Stimulated activated CD8-positive, alpha-beta memory T cell treated with anti-CD3 and anti-CD28 coated beads, Interleukin-7, amount 100 ng/mL, for 4 hours (primary cell): ENCODE measurements at places on chromosomes 3 and 15.

DNA sequence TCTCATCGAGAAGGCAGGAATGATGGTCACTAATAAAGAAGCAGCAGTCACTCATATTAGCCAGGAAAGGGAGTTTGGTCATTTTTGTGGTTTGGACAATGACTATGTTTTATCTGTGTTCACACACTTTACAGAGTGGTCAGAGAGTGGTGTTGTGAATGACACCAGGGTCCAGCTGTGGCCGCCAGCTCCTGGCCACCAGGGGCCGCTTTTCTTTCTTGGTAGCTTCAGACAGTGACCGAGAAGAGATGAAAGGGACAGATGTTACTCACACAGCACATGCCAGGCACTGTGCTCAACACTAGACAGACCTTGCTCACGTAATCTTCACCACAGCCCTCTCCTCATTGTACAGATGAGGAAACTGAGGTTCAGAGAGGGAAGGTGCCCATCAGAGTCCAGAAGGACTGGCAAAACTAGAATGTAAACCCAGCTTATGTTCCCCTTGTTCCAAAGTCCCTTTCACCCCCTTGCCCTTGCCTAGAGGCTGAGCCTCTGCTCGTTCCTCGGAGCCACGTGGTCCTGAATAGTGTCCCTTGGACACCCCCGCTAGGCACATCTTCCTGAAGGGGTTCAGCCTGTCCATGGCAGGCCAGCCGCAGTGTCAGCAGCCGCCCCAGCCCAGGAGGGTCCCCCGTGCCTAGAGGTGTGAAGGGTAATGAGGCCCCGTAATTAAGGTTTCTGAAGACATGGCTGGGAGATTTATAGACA is 55.6 kb downstream of the CYP11A1 start:
- DNase-seq, result no peak

GRCh38 chr3:46184469-46184868 is 23.6 kb downstream of the CCR1 start:
- DNase-seq, result no peak

GRCh38 chr3:4060064-4060463 is 243.1 kb upstream of the SETMAR start:
- no peak for DNase-seq

DNA sequence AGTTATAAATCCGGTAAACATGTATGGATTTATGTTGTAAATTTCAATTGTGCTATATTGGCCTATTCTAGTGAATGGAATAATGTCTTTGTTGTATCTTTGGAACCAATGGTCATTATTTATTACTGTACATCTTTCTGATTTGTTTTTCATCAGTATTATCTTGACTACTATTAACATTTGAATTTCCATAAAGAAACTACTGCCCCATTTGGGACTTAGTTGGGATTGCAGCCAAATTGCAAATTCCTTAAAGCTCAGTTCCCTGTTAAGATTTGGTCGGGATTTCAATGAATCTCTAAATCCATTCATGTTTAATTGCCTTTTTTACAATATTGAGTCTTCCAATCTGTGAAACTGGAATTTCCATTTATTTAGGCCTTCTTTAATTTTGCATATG is 822.4 kb upstream of the CADM2 start:
- no peak for DNase-seq

- DNase-seq, result no peak
Measured at GRCh38 chr3:25043749-25044148, 384.3 kb upstream of the RARB start.

- no peak for DNase-seq
Measured at GRCh38 chr15:73321496-73322450, 47.0 kb downstream of the HCN4 start.

DNA sequence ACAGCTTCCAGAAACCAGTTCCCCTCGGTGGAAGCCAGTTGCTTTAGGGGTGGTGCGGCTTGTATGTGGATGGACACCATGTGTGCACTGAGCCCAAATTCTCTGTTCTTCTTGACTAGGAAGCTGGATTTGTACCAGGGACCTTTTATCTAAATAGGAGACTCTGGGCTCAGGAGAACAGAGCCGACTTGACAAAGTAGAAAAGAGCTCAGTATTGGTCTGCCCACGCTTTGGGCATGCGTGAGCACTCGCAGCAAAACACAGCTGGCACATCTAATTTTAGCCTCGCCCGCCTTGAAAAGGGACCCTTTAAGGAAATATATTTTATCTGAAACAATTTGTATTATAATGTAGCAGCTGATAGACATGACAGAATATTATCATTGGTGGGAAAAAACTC is 1.1 kb upstream of the RBMS3 start:
- DNase-seq, result no peak

GRCh38 chr15:29093065-29093435 is 176.6 kb downstream of the NSMCE3 start:
- no peak for DNase-seq

DNA sequence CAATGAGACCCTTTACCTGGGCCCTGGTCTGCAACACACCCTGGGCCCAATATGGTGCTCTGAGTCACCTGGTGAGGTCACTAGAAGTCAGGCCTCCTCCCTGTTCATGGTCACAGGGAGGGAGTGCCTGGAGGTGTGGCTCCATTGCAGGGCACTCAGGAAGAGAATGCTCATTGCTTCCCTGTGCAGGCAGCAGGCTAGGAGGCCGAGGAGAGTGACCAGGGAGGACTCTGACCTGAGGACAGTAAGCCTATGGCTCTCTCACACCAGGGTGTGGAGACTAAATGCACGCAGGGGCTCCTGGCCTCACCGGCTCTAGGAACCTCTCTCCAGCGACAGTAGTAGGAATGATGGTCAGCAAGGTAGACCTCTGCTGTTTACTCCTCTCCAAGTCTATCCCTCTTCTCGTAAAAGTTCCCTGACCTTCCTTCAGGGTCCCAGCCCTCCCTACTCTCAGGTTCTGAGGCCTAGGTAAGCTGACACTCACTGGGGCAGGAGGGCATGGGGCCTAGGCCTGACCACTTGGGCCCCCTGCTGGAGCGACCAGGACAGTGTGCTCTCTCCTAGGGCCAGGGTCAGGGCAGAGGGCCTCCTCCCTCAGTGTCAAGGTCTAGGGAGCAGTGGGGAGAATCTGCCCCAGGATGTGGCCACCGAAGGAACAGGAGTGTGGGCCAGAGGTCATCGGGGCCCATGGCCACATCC is 9.6 kb upstream of the SLCO2A1 start:
- DNase-seq, result no peak

- DNase-seq, result no peak
Measured at GRCh38 chr3:161879470-161879869, 382.9 kb downstream of the OTOL1 start.

GRCh38 chr3:52240059-52240885 is 1.3 kb upstream of the TWF2 start:
- DNase-seq, result peak; percentile 62
